Cardiac septum (tissue), 1 donor: ENCODE measurements at places on chromosomes 11 and 22.
A peak's percentile ranks its signal among the peaks of the same experiment; 100 is the strongest.

GRCh38 chr11:9802291-9802861 is 138.5 kb downstream of the SWAP70 start:
- DNase-seq = no peak

- DNase-seq = no peak
Observed at GRCh38 chr11:6345366-6345765, 25.1 kb upstream of the CAVIN3 start.

GRCh38 chr11:111231836-111232235 is 13.7 kb upstream of the POU2AF2 start:
- DNase-seq = no peak

- peak; percentile 90 for DNase-seq
Observed at GRCh38 chr22:38353142-38353629, 36.0 kb upstream of the CSNK1E start.

GRCh38 chr11:78688460-78688859 is 113.8 kb upstream of the NARS2 start:
- no peak for DNase-seq

DNA sequence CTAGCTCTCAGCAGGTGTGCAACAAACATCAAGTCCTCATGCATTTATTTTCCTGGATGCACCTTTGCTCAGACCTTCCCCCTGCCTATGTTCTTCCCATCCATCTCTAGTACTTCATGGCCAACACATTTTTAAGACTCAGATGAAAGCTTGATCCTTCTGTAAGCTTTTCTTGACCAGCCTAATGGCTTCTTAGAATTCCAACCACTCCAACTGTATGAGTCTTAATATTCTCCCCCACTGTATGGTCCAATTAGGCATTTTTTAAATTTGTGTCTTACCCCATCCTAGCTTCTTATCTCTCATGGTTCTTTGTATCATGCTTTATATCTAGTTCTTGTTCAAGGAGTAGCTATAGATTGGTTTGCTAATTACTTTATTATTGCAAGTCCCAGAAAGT is 44.8 kb downstream of the TENM4 start:
- DNase-seq = no peak

GRCh38 chr11:122746050-122746478 is 90.5 kb downstream of the UBASH3B start:
- peak; percentile 10 for DNase-seq

DNA sequence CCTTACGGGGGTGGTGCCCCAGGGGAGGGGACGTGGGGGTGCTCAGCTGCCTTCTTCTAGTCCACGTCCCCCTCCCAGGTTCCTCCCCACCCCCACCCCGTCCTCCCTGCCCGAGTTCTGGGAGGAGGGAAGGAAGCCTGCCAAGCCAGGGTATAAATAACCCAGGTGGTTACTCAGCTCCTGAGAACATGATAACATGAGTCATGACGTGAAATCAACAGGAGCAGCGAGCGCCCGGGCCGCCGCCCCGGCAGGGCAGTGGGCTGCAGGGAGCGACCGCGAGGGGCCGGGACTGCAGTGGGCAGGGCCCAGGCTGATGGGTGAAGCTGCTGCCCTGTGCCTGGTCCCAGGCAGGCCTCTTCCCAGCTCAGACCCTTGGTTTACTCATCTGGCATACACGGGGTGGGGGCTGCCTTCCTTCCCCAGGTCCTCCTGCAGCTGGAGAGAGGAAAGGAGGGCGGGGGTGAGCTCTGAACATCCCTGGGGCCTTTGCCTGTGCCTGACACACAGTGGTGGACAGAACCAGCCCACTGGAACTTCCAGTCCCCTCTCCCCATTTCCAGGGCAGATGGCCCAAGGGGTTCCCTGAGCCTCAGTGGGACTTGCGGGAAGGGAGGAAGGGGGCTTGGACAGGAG is 8.8 kb upstream of the PDGFB start:
- DNase-seq = peak; percentile 89

DNA sequence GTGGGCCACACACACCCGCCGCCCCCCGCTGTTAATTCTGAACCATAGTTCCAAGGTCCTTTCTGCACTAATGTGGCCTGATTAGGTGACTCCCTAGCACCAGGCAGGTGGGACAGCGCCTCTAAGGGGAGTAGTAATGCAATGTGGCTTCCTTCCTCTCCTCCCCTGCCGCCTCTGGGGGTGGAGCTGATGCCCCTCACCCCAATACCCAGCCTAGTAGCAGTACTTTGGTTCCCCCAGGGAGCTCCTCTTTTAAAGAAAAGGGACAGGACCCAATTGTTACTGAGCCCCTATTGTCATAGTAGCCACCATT is 14.4 kb downstream of the RTN4RL2 start:
- DNase-seq = no peak

GRCh38 chr11:76318744-76319384 is 62.1 kb downstream of the THAP12 start:
- peak; percentile 90 for DNase-seq

DNA sequence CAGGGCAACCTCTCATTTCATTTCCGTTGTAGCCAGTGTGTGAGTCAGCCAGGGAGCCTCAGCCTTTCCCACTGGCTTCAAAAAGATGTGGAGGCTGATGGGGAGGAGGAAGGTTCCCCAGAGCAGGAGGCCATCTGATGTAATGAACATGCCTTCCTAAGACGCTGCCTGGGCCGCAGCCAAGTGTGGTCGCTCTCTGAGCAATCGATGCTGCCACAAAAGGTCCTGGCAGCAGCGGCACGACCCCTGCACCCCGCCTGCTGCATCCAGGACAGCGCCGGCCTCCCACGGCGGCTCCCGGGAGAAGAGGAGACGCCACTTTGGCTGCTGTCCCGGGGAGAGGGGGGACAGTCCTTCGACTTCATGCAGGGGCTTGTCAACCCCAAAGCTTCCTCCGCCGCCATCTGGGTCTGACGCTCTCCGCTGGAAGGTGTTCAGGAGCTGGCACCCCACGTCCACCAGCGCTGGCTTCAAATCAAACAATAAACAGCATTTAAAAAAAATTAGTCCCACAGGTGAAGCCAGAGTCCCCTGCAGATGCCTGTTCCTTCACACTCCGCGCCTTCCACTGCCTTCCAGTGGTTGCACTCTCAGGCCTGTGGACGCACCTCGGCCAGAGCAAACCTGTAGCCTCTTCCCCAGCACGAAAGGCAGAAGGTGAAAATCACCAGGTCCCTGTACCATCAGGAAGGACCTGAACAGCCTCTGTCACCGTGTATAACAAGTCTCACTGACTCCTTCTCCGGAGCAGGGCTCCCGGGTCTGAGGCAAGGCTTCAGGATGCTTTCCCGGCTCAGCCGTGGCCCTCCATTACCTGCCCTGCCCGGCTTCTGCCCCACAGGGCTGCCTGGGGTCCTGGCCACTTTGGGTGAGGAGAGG is 930.7 kb downstream of the BRD1 start:
- no peak for DNase-seq

DNA sequence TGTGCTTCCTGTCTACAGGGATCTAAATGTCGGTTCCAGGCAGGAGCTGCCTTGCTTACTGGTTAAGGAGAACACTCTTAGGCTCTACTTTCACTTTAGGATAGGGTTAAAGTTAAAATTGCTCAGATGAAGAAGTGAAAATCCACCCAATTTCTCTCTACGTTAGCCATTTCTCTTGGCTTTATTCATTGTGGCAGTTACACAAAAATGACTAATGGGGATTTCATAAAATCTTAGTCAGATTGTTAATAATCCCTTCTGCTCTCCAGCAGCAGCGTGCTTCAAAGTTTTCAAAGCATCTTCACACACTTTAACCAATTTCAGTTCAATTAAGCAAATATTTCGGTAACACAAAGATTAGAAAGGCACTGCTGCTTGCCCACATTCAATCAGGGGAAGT is 58.4 kb upstream of the RCN1 start:
- DNase-seq = no peak

DNA sequence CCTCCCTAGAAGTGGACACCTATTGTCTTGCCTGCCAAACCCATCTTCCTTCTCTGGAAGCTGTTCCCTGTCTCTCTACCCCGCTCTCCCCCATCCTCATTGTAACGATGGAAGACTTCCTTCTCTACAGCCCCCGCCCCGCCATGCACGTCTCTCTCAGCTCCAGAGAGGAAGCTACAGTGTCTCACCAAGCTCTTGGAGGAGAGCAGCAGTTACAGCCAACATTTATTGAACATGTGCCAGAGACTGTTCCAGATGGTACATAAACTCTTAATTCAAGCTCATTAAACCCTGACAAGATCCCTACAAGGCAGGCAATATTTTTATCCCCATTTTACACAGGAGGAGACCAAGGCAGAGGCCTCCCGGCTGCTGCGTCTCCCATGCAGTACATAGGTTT is 15.1 kb downstream of the MCHR1 start:
- DNase-seq = peak; percentile 53

DNA sequence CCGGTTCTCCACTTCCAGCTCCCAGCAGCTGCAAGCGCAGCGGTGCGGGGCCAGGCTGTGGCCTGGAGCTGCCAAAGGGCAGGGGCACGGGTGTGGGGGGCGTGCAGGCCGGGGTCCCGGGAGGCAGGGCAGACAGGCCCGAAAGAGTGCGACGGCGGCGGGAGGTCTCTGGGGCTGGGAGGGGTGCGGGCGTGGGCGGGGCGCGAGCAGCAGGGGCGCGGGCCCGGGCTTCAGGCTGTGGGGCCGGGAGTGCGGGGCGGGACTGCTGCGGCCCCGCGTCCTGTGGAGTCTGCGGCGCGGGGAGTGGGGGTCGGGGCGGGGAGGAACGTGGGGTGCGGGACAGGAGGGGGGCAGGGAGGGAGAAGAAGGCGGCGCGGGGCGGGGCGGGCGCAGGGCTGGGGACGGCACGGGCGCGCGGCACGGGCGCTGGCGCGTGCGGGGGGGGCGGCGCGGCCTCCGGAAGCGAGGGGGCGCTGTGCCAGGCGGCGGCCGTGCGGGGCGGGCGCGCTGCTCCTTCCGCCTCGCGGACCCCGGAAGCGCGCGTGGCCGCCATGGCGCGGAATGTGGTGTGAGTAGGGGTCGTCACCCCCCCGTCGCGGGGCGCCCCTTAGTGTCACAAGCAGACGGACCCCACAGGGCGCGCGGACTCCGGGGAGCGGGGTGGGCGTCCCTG is at the start of gene MRPL23:
TSS of gene MRPL23 (plus strand) at position 521 of the 673 bp plus-strand sequence. CDS start at position 552, 31 bp downstream.
- DNase-seq = no peak

DNA sequence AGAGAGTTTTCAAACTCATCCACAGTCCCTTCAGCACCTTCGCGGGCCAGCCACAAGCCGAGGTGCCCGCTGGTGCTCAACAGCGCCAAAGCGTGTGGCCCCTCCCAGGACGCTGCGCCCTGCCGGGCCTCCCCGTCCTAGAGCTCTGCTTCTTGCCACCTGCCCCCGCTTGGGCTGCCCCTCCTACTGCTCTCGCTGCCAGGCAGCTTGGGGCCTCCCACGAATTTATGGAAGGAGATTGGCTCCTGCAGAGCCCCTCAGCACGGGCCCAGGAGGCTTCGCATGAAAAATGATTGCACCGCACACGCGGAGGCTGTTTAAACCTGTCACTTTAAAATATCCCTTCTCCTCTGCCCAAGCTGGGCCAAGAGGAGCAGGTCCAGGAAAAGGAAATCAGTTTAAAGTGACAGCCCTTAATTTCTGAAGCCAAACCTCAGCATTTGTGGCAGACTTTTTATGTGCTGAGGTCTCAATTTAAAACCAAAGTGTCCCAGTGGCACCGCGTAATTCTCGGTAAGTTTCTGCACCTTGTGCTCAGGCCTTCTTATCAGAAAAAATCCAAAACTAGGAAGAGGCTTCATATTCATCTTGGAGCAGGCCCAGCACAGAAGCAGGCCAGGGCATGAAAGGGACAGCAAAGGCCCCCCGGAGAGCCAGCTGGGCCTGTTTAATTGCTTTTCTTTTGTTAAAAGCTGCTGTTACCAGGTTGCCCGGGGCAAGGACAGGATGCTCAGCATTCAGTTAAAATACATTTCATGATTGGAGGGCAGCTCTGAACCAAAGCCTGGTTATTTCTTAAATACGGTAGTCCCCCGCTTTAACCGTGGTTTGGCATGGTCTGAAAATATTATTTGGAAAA is 303.6 kb downstream of the OPCML start:
- DNase-seq = no peak

GRCh38 chr11:46555267-46556054 is 38.4 kb downstream of the AMBRA1 start:
- DNase-seq = no peak

GRCh38 chr11:79095424-79095823 is 345.4 kb downstream of the TENM4 start:
- no peak for DNase-seq

DNA sequence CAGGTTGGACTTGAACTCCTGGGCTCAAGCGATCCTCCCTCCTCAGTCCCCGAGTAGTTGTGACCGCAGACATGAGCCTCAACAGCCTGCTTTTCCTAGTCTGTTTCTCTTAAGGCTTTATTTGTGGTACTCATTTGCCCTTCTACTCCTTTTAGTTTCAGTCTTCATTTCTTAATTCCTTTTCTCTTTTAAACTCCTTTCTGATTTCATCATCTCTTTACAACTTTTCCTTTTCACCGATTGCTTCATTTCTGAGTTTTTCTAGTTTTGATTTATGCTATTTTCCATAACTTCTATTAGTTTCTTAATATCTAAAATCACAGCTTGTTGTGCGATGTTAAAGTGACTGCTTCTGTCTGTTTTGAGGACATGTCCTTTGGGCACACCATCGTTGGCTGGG is 17.3 kb upstream of the MRGPRF start:
- no peak for DNase-seq

DNA sequence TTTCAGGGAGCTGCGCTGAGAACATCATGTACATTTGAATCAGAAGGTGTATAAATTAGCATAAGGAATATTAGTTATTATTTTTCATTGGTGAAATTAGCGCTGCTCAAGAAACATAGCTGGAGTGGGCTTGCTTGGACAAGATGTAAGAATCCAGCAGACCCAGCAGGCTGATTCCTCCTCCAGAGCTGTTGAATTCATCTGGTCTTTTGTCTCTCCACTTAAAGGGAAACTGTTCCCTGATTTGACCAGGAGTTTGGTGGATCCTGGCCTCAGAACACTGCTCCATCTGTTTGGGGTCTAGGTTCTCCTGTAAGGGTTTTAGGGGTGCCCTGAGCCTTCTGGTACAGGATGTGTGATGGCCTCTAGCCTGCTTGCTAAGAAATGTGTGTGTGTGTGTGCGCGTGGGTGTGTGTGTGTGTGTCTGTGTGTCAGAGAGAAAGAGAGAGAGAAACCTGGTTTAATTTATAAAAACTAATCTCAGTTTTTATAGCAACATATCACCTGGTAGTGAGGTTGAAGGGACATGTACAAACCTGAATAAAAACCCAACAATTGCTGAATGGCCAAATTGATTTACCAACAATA is 8.3 kb upstream of the SORL1 start:
- no peak for DNase-seq
